ENCODE measurements at places on chromosomes 7 and 10.

DNA sequence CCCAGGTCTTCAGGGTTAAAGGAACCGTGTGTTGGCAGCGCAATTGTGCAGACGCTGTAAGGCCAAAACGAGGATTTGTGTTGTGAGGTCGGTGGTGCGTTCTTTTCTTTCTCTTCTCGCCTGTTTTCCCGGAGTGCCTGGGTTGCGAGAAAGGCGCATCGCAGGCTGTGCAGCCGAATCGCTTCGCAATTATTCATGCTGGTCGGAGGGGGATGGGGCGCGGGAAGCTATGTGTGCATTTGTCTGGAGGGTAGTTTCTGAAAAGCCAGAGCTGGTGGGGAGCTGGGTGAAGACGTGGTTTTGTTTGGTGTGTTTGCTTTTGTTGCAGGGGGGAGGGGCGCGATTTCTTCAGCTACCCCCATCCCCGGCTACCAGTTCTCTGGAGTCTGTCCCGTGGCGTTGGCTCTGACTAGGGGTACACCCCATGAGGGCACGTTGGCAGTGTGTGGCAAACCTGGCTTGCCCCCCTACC lies 2.1 kb downstream of the MXI1 start:
- DNase-seq: peak; percentile 87

- DNase-seq: peak; percentile 78
These were observed 2.3 kb downstream of the IGF2BP3 start for GRCh38 chr7:23467806-23468525.

DNA sequence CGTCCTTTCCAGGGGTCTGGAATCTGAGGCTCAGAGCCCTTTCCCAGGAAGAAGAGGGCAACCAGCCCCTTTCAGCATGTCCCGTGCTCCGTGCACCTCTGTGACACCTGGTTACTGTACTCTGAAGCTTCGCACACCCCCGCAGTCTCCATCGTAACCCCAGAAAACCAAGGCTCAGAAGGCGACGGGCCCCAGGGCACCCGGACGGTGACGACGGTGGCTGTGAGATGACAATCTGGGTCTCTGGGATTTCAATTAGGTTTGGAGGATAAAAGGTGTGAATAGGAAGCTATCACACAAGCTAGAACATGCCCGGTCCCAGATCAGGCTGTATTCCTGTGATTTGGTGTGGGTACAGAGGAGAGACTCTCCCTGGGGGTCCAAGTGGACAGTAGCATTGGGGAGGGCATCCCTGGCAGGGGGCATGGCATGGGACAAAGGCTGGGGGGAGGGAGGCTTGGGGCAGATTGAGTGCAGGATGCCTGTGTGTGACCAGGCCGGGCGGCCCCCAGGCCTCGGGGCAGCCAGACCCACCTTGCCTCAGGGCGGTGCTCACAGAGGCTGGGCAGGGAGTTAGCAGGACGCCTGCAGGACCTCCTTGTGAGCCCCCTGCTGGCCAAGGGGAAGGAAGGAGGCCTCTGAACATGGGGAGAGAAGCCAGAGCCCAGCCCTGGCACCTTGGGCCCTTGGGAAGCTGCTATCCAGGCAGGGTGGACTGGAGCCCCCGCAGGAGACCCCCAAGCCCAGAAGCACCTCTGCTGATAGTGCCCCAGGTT lies 23.4 kb upstream of the PSMG3 start:
- no peak for DNase-seq

DNA sequence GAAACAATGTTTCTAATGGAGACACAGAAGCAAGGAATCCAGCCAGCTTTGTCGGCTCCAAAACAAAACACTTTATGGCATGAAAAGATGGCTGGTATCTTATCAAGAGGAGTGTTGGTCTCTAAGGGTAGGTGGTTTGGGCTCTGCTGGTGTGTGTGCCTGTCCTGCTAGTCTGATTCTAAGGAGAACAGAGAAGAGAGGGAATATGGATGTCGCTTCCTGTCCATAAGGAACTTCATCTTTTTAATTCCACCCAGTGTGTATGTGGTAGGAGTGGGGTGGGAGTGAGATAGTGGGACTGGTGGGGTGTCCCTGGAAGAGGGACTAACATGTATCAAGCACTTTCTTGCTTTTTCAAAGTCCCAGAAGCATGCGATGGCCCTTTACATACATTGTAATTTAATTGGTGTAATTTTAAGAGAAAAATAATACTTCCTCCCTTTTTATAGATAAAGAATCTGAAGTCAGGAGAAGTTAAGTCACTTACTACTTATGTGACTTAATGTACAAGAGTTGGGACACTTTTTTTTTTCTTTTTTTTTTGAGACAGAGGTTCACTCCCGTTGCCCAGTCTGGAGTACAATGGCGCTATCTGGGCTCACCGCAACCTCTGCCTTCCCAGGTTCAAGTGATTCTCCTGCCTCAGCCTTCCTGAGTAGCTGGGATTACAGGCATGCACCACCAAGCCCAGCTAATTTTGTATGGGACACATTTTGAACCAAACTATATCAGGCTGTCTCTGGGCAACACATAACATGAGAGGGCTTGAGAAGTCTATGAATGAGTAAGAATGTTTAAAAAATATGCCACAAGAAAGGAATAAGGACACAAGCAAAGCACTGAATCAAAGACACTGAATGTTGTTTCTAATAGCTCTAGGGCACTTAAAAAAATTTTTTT lies 18.8 kb downstream of the NT5C3A start:
- DNase-seq: no peak

DNA sequence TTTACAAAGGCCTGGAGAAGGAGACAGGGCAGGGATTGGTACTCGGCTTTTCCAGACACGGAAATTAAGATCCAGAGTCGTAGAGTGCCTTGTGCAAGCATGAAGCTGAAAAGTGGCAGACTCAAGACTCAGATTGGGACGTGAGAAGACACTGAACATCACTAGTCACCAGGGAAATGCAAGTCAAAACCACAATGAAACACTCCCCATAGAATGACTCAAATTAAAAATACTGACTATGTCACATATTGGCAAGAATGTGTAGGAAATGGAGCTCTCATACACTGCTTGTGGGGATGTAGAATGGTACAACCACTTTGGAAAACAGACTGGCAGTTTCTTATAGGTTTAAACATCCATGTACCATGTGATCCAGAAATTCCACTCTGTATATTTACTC lies 472.0 kb downstream of the RPS24 start:
- DNase-seq: no peak

- no peak for DNase-seq
These were observed 59.9 kb downstream of the ADARB2 start for GRCh38 chr10:1677307-1677939.

DNA sequence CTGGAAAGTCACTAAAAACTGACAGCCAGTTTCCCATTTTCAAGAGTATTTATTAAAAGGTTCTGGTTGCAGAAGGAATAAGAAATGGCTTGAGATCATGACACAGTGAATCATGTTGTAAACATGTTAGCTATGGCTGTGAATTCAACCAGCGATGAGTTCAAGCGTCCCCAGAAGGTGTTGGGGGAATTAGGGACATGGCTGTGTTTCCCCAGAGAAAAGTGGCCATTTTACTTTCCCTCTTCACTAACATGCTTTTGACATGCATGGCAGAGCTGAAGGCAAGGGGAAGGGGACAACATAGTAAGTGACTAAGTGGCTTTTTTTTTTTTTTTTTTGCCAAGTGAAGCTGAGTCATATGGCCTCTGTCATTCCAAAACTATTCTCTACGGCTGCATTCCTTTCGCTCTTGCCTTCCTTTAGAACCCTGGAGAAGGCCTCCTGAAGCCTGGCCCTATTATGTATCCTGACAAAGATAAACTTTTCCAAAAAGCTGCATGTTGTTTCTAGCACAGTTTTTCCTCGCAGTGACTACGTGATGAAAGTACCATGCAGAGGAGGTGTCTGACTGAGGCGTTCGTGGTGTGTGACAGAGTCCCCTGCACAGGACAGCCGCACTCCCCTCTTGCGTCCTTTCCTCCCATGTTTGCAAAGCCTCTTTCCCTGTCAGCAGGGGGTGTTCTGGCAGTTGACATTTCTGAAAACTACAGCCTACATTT lies 46.9 kb downstream of the EGFR start:
- DNase-seq: peak; percentile 75

GRCh38 chr7:92623544-92623943 lies 33.4 kb upstream of the FAM133B start:
- DNase-seq: no peak

Measured in retina (tissue), 1 donor.